ENCODE measurements at places on chromosomes 1 and 21.

DNA sequence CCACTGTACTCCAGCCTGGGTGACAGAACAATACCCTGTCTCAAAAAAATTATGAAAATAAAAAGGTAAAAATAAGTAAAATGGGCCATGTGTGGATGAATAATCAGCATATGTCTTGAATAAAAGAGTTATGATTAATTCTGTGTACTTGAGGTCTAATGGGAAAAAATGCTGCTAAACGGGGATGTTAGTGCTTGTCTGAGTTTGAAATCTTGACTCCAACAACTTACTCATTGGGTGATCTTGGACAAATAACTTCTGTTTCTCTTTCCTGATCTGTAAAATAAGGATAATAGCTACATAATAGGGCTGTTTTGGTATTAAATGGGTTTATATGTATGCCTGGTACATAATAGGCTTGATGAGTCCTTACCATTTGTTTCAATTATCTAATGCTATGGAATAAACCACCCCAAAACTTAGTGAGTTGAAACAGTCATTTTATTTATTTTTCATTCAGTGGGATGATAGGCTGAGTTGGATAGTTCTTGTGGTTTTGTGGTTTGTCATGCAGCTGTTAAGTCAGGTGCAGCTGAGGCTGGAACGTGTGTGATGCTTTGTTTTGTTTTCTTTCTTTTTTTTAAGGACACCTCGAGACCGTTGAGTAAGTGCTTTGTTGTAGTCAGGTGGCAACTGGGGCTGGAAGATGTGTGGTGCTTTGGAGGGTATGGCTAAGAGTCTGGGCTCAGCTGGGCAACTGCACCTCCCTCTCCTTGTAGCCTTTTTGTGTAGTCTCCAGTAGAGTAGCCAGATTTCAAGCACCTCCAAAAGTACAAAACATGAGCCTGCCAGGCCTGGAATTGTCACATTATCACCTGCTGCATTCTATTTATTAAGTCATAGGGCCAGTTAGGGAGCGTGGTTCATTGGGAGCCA is 4.9 kb downstream of the MDM4 start:
- peak; percentile 40 for DNase-seq

GRCh38 chr1:151282883-151283725 is 1.0 kb downstream of the ZNF687 start:
- peak; percentile 21 for DNase-seq

DNA sequence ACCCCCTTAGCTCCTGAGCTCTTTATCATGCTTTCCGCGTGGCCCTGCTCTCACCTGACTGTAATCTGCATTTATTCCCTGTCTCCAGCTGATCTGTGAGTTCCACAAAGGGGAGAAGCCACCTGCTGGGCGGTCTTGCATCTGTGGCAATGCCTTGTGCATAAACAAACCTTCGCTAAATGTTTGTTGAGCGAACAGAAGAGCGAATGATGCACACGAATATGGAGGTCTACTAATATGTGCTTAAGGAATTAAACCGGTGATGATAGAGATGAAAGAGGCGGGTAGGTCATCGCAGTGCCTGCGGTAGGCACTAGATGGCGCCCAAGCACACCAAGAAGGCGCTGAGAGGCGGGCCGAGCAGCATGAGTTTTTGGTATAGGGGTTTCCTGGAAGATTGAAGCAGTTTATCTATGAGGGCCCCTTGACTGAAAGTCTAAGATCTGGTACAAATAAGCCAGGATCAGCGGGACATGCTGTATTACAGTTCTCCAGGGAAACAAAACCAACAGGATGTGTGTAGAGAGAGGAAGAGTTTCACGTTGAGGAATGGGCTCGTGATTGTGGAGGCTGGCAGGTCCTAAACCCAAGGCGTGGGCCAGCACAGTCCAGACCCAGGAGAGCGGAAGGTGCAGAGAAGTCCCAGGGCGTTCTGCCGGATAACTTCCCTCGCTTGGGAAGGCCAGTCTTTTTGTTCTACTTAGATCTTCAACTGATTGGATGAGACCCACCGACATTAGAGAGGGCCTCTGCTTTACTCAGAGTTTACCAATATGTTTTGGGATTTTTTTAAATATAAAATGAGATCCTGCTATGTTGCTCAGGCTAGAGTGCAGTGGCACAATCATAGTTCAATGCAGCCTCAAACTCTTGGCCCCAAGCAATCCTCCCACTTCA is 34.7 kb downstream of the TOMM20 start:
- DNase-seq, result no peak

DNA sequence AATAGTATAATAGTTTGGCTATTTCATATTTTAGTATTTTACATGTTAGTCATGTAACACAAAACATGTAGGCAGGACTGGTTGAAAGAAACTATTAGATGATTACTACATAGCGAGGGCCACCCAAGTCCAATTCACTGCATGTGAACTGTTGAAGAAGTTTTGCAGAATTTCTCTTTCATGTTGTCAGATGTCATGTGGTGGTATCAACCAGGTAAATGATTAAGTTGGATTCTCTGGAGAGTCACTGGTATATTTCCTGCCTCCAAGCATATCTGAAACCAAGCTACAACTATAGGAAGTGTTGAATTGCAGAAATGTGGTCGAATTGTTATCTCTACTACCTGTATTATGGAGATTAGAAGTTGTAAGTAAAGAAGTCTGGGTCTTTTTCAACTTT is 137.8 kb upstream of the DPYD start:
- DNase-seq, result no peak
